ENCODE measurements at places on chromosomes 1 and 21.

GRCh38 chr1:210558302-210558701 lies 229.6 kb downstream of the HHAT start:
- DNase-seq = no peak

- no peak for DNase-seq
These were observed 140.4 kb downstream of the COL24A1 start for GRCh38 chr1:86016076-86016759.

DNA sequence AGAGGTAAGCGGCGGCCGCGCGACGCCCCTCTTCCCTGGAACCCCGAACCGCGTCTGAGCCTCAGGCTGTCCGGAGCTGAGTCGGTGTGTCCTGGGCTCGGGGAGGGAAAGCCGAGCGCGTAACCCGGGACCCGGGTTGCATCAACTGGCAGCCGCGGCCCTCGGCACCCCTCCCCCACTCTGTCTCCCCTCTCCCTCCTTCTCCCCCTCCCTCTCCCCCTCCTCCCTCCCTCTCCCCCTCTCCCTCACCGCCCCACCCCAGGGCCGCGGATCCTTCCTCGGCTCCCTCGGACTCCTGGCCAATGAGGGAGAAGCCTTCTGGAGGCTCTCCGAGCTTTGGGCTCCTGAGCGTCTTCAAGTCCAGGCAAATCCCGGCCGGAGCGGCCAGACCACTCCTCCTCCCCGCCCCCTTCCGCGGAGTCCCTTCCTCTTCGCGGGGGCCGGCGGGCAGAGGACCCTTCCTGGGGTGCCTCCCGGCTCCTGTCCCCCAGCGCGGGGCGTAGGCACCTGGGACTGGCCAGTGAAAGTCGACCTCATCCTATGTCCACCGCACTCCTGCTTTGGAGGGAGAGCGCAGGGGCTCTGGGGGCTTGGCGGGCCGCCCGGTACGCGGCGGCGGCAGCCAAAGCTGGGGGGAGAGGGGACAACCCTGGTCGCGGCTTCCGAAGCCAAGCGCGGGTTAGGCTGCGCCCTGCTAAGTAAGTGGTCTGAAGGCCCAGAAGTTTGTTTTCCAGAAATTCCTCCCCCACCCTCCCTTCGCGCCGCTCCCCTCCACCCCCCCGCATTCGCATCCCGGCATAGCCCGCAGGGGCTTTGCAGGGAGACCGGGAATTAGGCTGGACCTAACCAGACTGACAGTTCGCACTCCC lies 850 bp downstream of the SESN2 start:
- no peak for DNase-seq

DNA sequence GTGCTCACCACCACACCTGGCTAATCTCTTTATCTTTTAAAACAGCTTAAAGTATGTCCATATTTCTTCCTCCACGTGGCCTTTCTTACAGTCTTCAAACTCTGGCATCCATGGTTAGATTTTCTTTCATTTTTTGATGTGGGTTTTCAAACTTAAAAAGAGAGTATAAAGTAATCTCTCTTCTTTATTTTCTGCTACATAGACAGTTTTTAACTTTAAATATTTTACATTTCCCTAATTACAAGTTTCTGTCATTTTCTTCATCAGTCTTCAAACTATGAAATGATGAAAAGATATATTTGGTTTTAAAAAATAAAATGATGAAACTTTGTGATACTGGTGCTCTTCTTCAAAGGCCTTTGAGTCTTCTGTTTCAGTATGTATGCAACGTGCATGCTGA lies 143.5 kb upstream of the ESRRG start:
- no peak for DNase-seq

DNA sequence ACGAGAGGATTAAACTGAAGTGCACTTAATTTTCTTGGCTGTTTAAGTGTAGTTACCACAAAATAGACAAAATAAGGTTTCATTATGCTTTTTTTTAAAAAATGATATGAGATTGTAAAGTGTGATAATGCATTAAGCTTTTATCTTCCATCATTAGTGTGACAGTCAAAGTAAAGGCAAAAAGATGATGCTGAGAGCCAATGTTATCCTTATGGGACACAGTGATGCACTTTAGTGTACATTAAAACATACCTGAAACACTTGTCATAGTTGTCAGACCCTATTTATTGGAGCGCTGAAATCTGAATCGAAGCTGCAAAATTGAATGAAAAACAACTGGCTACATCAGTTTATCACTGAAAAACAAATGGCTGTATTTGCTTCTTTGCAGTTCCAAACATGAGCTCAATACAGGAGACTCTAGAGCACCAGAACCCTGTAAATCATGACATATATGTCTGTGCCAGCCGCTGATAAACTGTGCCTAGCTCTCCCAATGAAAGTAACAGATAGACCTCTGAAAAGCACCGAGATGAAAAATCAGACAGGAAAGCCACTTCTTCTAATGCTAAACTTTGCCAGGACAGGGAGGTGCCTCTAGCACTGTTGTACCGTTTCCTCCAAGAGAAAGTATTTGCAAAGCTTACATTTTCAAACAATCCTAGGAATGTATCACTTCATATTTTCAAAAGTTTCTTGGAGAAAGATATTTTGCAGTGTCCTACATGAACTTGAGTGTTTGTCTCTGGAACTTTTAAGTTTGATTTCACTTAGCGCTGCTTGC lies 120.7 kb upstream of the TMPRSS15 start:
- no peak for DNase-seq

- DNase-seq = peak; percentile 71
These were observed 6.2 kb downstream of the SLC2A1 start for GRCh38 chr1:42952303-42953001.

- no peak for DNase-seq
These were observed 293.1 kb downstream of the USP25 start for GRCh38 chr21:16022921-16023320.

GRCh38 chr1:59976194-59977074 lies 49.9 kb upstream of the CYP2J2 start:
- no peak for DNase-seq

DNA sequence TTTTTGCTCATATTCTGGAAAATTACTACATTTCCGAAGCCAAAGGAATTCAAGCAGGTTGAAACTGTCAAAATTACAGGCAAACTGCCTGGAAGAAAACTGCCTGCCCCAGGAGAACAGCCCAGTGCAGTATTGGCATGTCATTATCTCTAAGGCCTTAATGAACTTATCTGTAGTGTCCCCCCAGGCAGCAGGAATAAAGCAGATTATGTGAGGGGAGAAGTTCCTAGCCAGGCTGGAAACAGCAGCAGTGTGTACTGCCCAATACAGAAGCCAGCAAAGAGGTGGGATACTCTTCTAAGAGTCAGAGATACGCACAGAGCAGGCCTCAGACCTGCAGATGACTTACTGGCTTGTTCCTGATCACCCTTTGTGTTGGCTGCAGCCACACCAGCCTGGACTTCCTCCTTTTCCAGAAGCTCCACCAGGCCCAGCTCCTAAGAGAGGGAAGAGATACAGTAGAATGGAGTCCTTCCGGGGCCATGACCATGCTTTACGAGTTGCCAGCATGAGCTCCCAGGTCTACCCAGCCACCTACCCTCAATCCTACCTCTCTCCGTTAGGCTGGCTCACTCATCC lies 11.7 kb downstream of the IQGAP3 start:
- DNase-seq = no peak
